ENCODE measurements at places on chromosomes 5 and 9.

GRCh38 chr5:151328734-151329133, 18.6 kb downstream of the SLC36A2 start:
- DNase-seq, result no peak

DNA sequence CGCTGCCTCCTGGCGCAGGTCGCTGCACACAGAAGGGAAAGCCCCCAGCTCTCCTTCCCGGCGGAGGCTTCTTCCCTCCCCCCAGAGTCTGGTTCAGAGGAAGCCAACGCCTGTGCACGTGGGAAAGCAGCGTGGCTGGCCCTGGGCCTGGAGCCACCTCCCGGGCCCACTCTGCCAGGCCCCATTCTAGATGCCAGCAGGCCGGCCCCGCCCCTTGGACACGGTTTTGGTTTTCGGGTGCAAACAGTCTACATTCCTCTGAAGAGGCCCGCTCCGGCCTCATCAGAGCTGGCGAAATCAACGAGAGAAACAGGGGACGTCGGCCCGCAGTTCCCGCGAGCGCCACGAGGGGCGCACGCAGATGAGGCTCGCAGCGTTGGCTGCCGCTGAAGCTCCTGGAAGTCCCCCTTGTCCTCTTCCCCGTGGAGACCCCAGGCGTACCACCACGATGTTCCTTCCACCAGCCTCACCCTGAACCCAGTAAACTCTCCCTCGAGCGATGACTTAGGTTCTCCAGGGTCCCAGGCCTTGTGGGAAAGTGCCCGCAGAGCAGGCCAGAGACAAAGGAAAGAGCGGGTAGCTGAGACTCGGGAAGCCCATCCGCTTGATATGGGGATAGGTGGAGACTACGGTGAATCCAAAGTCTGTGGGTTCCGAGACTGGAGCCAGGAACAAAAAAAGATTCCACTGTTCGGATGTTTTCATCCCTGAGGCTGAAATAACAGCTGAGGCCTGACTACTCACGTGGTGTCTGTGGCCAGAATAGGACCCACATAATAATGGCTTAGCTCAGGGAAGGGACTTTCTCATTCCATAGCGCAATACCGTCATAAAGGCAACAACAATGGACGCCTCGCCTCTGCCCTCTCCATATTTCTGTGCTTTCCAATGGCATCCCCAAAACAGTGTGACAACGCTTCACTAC, 64.2 kb downstream of the KLF4 start:
- peak; percentile 45 for DNase-seq

- DNase-seq, result no peak
These were observed 23.2 kb downstream of the LPCAT1 start for GRCh38 chr5:1500411-1501091.

GRCh38 chr9:122128007-122128968, 31.3 kb downstream of the NDUFA8 start:
- DNase-seq, result no peak

- peak; percentile 7 for DNase-seq
These were observed 430 bp upstream of the MSH3 start for GRCh38 chr5:80654054-80654390.

Measured in GM19239 (cell line).